ELR (cell line): ENCODE measurements at places on chromosomes 2 and 18.

DNA sequence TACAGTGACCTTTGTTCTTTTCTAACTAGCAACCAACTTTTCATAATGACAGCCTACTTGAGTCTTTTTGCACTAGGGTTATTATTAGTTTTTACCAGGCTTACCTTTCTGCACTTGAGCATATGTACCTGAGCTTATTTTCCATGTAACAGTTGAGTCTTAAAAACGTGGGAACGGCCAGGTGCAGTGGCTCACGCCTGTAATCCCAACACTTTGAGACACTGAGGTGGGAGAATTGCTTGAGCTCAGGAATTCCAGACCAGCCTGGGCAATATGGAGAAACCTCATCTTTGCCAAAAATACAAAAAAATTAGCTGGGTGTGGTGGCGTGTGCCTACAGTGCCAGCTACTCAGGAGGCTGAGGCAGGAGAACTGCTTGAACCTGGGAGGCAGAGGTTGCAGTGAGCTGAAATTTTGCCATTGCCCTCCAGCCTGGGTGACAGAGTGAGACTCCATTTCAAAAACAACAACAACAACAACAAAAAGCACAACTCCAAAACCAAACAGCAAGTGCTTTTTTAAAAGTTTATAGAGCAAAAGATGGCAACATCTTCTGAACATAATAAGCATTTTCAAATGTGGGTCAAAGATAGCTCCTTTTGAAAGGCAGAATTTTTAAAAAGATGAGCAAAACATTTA is 57.1 kb upstream of the CD28 start:
- no peak for DNase-seq

DNA sequence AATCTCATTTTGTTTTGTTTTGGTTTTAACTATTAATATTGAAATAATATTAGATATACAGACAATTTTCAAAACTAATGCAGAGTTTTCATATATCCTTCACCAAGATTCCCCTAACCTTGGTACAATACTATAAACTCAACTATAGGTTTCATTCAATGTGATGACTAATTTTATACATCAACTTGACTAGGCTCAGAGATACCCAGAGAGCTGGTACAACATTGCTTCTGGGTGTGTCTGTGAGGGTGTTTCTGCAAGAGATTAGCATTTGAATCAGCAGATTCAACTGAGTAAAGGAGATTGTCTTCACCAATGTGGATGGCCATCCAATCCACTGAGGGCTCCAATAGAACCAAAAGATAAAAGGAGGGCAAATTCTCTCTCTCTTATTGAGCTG is 221.3 kb upstream of the CRIM1 start:
- no peak for DNase-seq

- no peak for DNase-seq
Observed at GRCh38 chr2:30237966-30238800, 6.8 kb downstream of the LBH start.

DNA sequence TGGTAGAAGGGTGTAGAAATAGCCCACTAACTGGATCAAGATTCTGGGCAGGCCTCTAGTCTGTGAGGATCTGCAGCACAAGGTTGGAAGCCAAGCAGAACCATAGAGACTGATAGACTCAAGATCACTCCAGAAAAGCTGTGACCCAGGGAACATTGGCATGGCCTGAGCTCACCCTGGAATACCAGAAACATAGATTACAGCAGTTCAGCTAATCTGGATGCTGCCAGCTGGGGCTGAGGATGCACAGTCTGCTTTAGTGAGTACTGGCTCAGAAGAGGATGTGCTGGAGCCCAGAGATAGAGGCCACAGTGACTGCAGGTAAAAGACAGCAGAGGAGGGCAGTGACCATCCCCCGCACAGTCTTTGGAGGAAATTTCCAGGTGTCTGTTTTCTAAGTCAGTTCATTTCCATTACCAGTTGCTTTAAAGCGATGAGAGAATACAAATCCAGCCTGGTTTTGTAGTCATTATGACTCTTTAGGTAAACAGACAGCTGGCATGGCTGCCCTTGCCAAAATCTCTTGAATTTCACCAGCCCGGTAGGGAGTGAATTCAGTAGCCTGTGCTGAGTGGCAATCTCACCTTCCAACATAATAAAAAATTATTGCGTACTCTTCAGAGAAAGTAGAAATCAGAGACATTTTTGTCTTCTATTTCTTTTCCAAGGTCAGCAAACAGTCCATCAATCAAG is 119.2 kb downstream of the ANTXR1 start:
- no peak for DNase-seq

DNA sequence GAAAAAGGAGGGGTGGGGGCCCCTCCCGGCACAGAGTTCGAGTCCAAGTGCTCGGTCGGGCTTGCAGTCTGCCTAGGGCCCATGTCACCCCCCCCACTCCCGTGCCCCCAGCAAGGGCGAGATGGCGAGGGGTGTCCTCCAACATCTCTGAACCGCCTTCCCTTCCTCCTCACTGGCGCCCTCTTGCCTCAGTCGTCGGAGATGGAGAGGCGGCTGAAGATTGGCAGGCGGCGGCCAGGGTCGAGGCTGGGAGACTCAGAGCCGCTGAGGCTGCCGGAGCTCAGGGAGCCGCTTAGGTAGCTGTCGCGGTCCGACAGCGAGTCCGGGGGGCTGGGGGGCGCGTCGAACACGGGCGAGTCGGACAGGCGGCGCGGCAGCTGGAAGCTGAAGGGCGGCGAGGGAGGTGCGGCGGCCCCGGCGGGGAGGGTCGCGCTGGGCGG is 2.3 kb downstream of the ZFP36L2 start:
- DNase-seq: peak; percentile 82
